ENCODE measurements at places on chromosomes 6 and 20.

DNA sequence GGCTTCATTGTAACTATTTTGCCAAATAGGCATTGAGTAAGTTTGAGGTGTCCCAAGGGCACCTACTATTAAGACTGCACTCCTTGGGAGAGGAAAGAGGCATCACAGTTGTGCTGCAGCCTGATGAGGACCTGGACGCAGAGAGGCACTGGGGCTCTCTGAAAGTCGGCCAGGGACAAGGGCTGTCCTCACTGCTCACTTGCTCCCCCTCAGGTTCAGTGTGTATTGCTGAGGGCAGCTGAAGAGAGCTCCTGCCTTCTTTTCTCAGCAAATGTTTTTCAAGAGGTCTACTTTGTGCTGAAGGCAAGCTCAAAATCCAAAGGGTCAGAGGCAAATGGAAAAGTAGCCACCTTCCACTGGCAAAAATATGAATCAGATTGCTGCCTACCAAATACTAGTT lies 331.8 kb downstream of the RIMS1 start:
- peak; percentile 91 for DNase-seq

DNA sequence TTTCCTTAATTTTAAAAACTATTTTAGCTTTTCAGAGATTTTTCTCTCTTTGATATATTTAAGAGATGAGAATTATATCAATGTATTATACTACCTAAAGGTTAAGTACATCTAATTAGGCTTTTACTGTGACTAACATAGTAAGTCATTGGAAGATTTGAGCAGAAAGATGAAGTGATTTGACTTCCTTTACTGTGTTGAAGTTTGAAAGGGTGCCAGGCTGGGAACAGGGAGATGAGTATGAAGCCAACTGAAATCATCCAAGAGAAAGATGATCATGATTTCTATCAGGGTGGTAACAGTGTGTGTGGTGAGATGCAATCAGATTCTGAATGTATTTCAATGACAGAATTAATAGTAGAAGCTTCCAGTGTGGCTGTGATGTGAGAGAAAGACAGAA lies 87.3 kb downstream of the TRDN start:
- DNase-seq: no peak

DNA sequence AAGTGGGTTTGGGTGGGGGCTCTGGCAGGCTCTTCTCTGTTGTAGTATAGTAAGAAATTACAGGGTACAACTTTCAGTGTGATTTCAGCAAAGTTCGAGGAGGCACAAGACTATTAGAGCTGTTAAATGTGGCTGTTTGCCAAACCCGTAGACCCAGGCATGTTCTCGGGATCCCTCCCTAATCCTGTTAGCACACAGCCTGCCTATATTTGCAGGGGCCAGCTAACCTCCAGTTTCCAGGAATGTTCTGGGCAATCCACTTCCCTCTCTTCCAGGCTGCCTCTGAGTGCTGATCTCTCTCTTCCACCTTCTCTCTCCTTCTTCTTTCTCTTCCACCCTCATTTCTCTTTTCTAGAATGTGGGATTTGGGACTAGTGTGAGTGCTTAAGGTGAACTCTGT lies 34.8 kb upstream of the ZFP64 start:
- no peak for DNase-seq

- no peak for DNase-seq
Measured at GRCh38 chr6:170062915-170063241, 228.0 kb downstream of the DLL1 start.

- no peak for DNase-seq
Measured at GRCh38 chr6:8342241-8342819, 93.0 kb downstream of the SLC35B3 start.

GRCh38 chr6:3026791-3027626 lies 27.3 kb downstream of the NQO2 start:
- DNase-seq: no peak
